ENCODE measurements at places on chromosomes 11 and 22.

- no peak for DNase-seq
Measured at GRCh38 chr11:97224396-97224795, 834.6 kb downstream of the JRKL start.

GRCh38 chr11:116721988-116722387 is 50.8 kb downstream of the BUD13 start:
- no peak for DNase-seq

- peak; percentile 61 for DNase-seq
Measured at GRCh38 chr11:10930972-10931760, 73.3 kb upstream of the ZBED5 start.

DNA sequence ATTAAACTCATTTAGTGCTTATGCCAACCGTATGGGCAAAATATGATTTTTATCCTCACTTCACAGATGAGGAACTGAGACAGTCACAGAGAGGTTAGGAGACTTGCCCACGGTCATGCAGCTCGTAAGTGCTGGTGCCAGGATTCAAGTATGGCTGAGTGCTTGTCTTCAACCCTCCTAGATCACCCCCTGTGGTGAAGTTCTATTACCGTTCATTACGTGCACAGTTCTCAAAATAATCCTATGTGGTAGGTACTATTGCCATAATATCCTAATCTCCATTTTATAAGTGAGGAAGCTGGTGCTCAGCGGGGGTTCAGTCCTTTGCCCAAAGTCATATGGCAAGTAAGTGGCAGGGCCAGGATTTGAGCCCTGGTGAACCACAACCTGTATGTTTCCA is 1.5 kb downstream of the MIEF1 start:
- DNase-seq, result no peak

DNA sequence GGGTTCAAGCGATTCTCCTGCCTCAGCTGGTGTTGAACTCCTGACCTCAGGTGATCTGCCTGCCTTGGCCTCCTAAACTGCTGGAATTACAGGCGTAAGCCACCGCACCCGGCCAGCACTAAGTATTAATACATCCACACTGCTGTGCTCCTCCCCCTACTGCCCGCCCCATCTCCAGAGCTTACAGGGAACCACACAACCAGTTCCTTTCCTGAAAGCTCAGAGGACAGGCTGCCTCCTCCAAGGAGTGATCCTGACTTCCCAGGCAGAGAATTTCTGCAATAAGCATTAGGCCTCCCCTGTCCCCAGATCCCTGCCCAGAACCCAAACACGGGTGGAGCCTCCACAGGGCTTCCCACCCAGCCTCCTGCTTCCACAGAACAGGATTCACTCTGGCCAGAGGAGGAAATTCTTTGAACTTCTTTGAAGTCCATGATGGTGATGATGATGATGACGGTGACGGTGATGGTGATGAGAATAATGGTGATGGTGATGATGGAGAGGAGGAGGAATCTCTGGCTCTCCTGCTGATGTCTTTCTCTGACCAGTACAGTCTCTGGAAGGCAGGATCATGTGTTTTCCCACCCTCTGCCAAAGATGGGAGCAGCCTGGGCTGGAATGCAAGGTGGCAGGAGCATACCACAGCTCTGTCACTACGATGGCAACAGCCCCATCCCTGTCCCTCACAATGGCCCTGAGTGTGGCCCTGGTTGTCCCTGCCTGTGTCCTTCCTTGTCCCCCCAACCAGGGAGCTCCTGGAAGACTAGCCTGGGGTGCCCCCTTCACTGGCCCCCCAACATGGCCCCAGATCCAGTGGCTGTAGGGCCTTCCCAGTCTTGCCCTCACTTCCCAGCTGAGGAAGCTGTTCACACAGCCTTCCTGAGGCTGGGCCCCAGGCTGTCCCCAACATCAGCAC is 33.5 kb upstream of the CSNK1E start:
- DNase-seq, result no peak

- DNase-seq, result no peak
Measured at GRCh38 chr22:50699001-50699755, 26.6 kb downstream of the SHANK3 start.

- no peak for DNase-seq
Measured at GRCh38 chr11:33375236-33375635, 118.1 kb downstream of the HIPK3 start.

- no peak for DNase-seq
Measured at GRCh38 chr22:36768141-36768540, 7.8 kb downstream of the IFT27 start.

GRCh38 chr11:42043312-42043711 is 583.9 kb upstream of the LRRC4C start:
- no peak for DNase-seq

DNA sequence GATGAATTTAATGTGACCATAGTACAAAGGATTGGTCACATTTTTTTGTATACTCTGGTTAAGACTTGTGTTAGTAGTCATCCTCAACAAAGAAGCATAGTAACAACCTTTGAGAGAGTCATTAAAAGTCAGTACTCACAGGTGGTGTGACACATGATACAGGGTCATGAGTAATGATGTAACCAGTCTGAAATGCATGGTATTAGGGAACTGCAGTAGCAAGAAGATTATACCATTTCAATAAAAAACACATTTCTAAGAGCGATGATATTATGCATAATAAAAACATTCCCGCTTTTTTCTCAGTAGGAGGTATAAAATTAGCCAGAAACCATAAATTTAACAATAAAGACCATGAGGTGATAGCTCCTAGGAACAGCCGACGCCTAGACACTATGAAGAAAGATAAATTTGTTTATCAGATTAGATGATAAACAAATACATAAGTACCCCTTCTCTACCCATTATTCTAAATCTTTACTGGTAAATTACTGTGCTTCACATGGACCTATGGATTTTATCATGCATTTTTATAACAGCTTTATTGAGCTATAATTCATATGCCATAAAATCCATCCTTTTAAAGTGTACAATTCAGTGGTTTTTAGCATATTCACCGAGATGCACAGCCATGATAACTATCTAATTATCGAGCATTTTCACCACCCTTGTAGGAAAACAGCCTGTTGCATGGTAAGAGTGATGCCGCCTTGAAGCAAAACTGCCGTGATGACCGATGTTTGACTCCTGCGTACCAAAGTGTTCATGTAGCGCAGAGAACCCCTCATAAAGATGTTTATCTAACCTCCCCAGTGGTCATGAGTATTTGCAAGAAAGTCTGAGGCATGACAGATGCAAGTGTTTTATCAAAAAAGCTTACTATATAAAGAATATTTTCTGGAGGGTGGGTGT is 41.8 kb downstream of the TMPRSS5 start:
- DNase-seq, result no peak

GRCh38 chr11:35121326-35121865 is 17.6 kb upstream of the CD44 start:
- no peak for DNase-seq

DNA sequence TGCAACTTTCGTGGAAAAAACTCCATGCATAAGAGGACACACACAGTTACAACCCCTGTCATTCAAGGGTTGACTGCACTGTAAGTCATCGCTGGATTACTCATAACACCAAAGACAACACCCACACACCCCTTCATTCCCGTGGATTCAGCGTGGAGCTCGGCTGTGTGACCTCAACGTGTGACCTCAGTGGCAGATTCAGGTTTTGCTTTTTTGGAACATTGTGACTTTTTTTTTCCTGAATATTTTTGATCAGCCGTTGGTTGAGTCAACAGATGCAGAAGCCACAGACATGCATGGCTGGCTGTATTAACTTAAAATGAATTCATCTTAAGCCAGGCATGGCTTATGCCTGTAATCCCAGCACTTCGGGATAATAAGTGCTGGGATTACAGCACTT is 19.7 kb upstream of the MUC5AC start:
- no peak for DNase-seq

DNA sequence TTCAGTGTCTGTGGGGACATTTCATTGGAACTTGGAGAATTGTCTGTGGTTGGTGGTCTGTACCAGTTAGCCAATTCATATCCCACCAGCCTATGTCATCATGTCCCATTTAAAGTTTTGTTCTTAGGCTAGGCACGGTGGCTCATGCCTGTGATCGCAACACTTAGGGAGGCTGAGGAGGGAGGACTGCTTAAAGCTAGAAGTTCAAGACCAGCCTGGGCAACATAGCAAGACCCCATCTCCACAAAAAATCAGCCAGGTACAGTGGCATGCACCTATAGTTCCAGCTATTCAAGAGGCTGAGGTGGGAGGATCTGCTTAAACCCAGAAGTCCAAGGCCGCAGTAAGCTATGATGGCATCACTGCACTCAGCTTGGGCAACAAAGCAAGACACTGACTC is 55.6 kb upstream of the CCND1 start:
- no peak for DNase-seq

- no peak for DNase-seq
Measured at GRCh38 chr11:11659567-11660362, 38.0 kb upstream of the GALNT18 start.

GRCh38 chr11:72040491-72041363 is 39.6 kb downstream of the NUMA1 start:
- DNase-seq, result peak; percentile 93

- no peak for DNase-seq
Measured at GRCh38 chr11:96146765-96147164, 196.2 kb downstream of the MAML2 start.

GRCh38 chr22:30564045-30564760 is 10.3 kb downstream of the GAL3ST1 start:
- no peak for DNase-seq

Data from fibroblast of skin of left biceps (primary cell).